ENCODE measurements at places on chromosomes 13 and 19. TPM values are rescaled to one million over a fixed set of nuclear protein-coding genes. Genes with fewer than 3 reads are reported as not detected.

GRCh38 chr19:39546599-39546998, 6.6 kb upstream of the EID2 start:
- peak; percentile 34 for DNase-seq

DNA sequence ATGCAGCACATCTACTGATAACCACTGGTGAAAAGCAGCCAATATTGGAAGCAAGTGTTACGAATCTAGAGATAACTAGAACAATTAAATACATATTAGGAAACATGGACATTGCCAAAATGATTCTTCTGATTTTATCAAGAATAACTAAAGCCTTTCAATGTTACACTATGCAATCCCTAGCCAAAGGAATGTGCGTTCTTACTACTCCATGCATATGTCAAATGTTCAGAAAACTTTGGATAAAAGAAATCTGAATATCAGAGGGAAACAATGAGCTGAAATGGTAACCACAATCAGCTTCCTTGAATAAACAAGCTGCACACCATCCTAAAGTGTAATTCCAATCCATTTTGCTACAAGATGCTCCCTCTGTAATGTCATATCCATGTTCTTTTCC, 951 bp upstream of the POSTN start:
- no peak for DNase-seq

- no peak for DNase-seq
These were observed 3.9 kb upstream of the CELF5 start for GRCh38 chr19:3220576-3220975.

GRCh38 chr19:31907661-31908060, 437.7 kb upstream of the ZNF507 start:
- no peak for DNase-seq

GRCh38 chr19:9175326-9175725, 3.5 kb upstream of the OR7D2 start:
- no peak for DNase-seq

GRCh38 chr19:43265664-43266025, 3.7 kb downstream of the PSG9 start:
- no peak for DNase-seq

- no peak for DNase-seq
These were observed 97.5 kb downstream of the DIAPH3 start for GRCh38 chr13:60066226-60066625.

DNA sequence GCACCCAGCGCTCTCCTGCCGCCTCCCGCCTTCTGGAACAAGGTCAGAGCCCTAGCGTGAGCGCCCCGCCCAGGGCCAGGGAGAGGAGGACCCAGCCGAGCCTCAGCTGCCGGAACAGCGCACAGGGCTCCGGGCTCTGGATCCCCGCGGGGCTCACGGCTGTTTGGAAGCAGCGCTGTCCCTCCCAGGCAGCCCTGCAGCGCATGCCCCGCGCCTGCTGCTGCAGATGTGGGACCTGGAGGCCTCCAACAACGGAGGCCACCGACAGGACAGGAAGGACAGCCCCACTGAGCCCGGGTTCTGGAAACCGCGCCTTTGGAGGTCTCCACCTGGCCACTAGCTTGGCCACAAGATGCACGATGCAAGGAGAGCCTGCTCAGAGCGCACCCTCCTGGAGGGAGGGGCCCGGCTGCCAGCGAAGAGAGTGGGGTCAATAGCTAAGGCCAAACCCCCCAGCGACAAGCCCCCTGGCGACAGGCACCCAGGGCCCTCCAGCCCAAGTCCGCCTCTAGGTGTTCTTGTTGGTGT, 12.6 kb downstream of the ZSCAN18 start:
- no peak for DNase-seq

- no peak for DNase-seq
These were observed 140.9 kb downstream of the ABCC4 start for GRCh38 chr13:95160112-95160906.

GRCh38 chr13:99723878-99724277, 222.6 kb downstream of the TM9SF2 start:
- DNase-seq = no peak

The ZNF799 gene
- total RNA-seq = 4.2 TPM

The LSR gene
- total RNA-seq = 25.4 TPM

The IL17D gene
- total RNA-seq = 0.12 TPM
